A673 (cell line): ENCODE measurements at places on chromosomes 5 and 9. TPM values are rescaled to one million over a fixed set of nuclear protein-coding genes. Genes with fewer than 3 reads are reported as not detected.
A peak's percentile ranks its signal among the peaks of the same experiment; 100 is the strongest.

DNA sequence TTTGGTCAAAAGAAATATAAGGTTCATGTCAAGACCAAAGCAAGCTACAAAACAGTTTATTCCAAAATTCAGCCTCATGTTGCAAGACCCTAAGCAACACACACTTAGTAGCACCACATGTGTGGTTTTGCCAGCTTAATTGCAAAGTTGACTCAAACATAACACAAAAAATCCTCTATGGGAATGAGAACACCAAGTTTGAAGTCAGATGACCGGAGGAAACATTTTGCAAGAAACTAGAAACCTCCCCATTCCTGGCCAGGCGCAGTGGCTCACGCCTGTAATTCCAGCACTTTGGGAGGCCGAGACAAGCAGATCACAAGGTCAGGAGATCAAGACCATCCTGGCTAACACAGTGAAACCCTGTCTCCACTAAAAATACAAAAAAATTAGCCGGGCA lies 261.8 kb downstream of the EBF1 start:
- no peaks in the 10 kb centered on the region for H3K27me3 ChIP-seq
- no peaks in the 10 kb centered on the region for H3K36me3 ChIP-seq
- H3K4me1 ChIP-seq: no peaks in the 10 kb centered on the region
- DNase-seq: no peak
- no peak overlapping the region for H3K4me3 ChIP-seq
- no peak overlapping the region for H3K27ac ChIP-seq

GRCh38 chr9:136373300-136374182 lies at the start of gene CARD9:
TSS of gene CARD9 (minus strand) at chr9:136373669. CDS start at chr9:136372078, 1,591 bp downstream.
- H3K4me3 ChIP-seq: no peak within 1 kb of the TSS
- H3K4me1 ChIP-seq: no peaks in the 10 kb centered on the region
- H3K27me3 ChIP-seq: no peaks in the 10 kb centered on the region
- no peak for DNase-seq

- H3K4me3 ChIP-seq: no peak overlapping the region
- H3K4me1 ChIP-seq: no peaks in the 10 kb centered on the region
- no peak overlapping the region for H3K27ac ChIP-seq
- no peak for DNase-seq
Measured at GRCh38 chr5:164581889-164582288, 1076.5 kb downstream of the MAT2B start.

SUSD3 gene
- total RNA-seq: not detected in 2 replicates

- no peaks in the 10 kb centered on the region for H3K36me3 ChIP-seq
- no peaks in the 10 kb centered on the region for H3K27me3 ChIP-seq
- no peak overlapping the region for H3K4me3 ChIP-seq
- DNase-seq: no peak
Measured at GRCh38 chr9:99430301-99430700, 208.2 kb downstream of the SEC61B start.

DNA sequence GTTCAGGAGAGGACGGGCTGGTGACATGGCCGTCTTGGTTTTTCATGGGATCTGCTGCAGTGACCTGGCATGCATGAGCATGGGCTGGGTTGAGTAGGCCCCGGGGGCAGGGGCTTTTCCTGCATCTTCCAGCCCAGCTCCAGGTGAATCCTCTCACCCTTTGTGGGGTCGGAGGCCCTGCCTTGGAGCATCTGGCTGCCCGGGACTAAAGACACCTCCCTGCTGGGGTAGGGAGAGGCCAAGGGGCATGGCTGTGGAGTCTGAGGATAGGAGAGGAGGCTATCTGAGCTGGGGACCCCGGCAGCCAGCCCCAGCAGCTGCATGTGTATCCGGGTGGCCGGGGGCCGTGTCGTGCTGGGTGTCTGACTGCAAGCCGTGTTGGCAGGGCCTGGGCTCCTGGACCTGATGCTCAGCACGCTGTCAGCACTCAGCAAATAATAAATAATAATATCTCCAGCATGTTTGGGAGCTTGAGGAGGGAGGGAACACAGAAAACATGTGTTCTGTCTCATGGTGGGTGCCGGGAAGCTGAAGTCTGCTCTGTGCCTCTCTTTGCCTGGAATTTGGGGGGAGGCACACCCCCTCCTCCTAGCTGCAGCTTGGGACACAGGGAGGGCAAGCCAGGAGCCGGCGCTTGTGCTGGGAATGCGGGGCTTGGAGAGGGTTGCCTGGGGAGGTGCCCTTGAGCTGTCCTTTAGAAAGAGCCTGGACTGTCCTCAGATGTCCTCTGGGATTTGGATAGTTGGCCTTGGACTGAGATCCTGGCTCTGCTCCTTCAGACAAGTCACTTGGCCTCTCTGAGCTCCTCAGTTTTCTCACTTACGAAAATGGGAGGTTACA lies 28.4 kb upstream of the PITX1 start:
- no peaks in the 10 kb centered on the region for H3K4me1 ChIP-seq
- H3K27ac ChIP-seq: no peak overlapping the region
- no peaks in the 10 kb centered on the region for H3K36me3 ChIP-seq
- H3K27me3 ChIP-seq: no peaks in the 10 kb centered on the region

LCN1 gene
- total RNA-seq: not detected in 2 replicates

NR2F1-AS1 gene
- 1.8 and 2.3 TPM in 2 replicates for total RNA-seq

GRCh38 chr5:80389580-80389979 lies 18.3 kb upstream of the ZFYVE16 start:
- H3K36me3 ChIP-seq: no peaks in the 10 kb centered on the region
- H3K27ac ChIP-seq: no peak overlapping the region
- no peaks in the 10 kb centered on the region for H3K27me3 ChIP-seq
- H3K4me1 ChIP-seq: no peaks in the 10 kb centered on the region

IQGAP2 gene
- total RNA-seq: 26.8 and 34.0 TPM in 2 replicates

DNA sequence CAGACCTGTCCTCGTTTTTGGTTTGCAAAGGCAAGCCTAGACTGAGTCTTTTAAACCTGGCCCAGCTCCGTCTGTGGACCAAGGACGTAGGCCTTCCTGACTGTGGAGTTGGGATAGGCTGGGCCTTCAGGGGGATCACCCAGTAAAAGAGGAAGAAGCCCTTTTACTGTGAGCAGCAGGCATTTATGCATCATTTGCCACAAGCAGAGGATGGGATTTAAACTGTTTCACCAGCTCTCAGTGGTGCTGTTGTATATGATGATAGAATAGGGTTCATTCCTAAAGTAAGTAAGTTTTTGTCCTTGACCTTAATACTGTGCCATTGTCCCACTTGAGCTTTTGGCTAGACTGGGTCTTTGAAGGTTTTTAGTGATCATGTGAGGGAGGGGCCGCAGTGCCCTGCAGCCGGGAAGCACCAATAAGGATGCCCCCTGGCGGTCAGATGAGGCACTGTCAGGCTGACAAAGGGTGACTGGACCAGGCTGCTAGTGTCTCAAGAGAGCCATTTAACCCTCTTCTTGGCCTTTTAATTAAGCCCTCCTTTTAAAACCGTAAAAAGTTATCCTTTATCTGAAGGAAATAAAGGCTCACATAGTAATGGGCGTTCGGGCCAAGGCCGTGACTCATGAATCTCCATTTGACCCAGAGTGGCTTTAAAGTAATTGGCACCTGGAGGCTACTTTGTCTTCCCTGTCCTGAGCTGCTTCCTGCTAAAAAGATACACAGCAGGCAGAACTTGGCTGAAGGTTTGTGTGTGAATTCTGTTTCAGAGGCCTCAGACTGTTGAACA lies 74.0 kb downstream of the UBAP1 start:
- no peak overlapping the region for H3K4me3 ChIP-seq
- no peaks in the 10 kb centered on the region for H3K27me3 ChIP-seq
- H3K4me1 ChIP-seq: no peaks in the 10 kb centered on the region
- no peak overlapping the region for H3K27ac ChIP-seq
- DNase-seq: peak; percentile 66

F12 gene
- total RNA-seq: 0.81 TPM in 1 of 2 replicates, not detected in the other

GRCh38 chr5:156256642-156257041 lies 70.3 kb upstream of the SGCD start:
- no peaks in the 10 kb centered on the region for H3K36me3 ChIP-seq
- DNase-seq: no peak
- no peak overlapping the region for H3K27ac ChIP-seq

DNA sequence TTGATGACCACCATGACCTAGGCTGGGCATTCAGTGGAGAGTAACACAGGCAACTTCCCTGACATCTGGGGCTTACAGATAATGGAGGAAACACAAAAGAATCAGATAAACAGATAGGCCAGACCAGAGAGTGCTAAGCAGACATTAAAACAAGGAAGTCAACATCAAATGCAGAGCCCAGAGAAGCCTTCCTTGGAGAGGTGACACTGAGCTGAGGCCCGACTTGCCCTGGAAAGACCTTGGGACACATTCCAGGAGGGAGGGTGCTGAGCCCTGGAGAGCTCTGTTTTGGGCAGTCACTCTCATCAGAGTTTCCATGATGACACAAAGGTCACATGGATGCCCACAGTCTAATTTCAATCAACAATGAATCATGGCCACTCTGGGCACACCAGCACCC lies 31.9 kb upstream of the C5orf58 start:
- DNase-seq: no peak
- no peaks in the 10 kb centered on the region for H3K27me3 ChIP-seq
- H3K4me1 ChIP-seq: no peaks in the 10 kb centered on the region
- no peaks in the 10 kb centered on the region for H3K36me3 ChIP-seq
- H3K27ac ChIP-seq: no peak overlapping the region

DNA sequence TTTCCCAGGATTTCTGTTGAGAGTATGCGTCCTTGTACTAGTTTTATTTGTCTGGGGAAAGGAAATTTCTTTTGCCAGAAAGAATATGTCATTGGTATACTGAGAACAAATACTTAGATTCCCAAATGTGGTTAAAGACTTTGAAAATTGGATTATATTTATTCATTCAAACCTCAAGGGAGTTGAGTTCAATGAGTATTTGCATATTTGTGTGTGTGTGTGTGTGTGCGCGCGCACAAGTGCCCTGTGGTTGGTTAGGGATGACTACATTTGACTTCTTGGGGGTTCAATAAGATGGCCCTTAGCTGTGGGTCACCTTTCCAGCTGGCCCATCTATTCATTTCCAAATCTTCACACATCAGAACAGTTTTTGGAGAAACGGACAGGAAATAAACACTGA lies 4.9 kb downstream of the RXFP3 start:
- peaks cover 88% of the 10 kb centered on the region for H3K27me3 ChIP-seq
- no peaks in the 10 kb centered on the region for H3K4me1 ChIP-seq
- H3K27ac ChIP-seq: no peak overlapping the region
- peak; percentile 8 for DNase-seq
- no peaks in the 10 kb centered on the region for H3K36me3 ChIP-seq

- peak; percentile 59 for DNase-seq
- H3K36me3 ChIP-seq: no peaks in the 10 kb centered on the region
- H3K27me3 ChIP-seq: no peaks in the 10 kb centered on the region
- H3K4me3 ChIP-seq: no peak overlapping the region
Measured at GRCh38 chr5:180784497-180785097, 18.0 kb downstream of the MGAT1 start.

DNA sequence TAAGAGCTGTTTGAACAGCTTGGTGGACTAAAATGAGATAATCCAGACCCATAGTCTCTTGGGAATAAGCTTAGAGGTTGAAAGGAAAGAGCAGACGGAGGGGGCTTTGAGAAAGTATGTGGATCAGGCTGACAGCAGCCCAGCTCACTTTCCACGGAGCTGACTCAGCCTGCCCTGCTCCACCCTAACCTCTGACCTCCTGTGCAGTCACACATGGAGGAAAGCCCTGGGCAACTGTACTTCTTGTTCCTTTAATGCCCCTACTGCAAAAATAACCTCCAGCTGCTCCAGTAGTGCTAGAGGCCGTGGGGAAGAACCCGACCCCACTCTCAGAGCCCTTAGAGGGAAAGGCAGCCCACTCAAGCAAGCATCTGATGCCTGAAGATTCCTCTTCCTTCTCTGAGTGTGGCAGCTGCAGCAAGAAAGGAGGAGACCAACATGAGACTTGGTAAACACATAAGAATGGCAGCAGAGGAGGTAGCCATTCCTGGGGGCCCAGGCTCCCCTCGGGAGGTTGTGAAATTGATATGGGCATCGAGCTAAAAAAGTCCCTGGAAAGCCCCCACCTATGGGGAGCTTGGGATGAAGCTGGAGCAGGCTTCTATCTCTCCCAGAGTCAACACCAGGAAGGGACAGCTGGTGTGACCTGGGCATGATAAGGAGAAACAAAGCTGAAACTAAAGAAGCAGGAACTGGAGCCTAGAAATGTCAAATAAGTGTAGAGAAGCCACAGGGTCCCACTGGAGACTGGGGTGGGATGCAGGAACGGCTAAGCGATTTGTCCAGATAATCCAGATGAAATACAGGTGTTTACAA lies 204.3 kb downstream of the PIK3R1 start:
- H3K4me1 ChIP-seq: peaks cover 31% of the 10 kb centered on the region

ZNF366 gene
- not detected in 2 replicates for total RNA-seq

DNA sequence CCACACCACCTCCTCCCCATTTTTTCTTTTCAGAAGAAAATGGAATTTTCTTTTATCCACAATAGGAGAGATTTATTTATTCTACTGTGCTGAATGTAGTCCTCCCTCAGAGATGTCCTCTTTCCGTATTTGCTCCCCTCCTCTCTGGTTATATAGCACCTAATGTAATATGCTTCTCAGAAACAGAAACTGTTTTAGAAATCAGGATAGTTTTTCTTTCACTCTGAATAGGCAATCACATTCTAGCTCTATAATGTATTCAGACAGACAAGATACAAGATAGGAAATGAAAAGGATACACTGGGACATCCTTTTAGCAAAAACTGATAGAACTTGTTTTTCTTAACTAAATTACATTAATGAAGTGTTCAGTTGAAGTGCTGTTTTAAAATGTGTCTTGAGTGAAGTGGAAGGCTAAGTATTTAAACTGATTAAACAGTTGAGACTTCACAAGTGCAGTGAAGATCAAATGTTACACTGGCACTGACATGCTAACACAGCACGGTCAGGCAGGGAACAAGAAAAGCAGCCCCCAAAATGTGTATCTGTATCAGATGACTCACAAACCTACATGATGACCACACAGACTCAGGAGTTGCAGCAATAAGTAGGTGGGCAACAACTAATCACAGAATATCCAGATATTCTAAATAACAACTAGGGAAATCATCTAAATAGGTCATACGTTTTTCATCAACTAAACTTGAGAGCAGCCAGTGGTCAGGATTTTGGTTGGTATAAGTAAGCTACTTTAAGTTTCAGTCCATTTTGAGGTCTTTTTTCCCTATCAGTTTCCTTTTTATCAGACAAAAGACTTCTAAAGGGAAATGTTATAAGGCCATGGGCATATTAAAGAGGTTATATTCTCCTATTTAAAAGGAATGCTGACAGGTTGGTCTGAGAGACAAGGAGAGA lies 260.4 kb downstream of the MLLT3 start:
- no peaks in the 10 kb centered on the region for H3K27me3 ChIP-seq
- H3K4me1 ChIP-seq: peaks cover 6% of the 10 kb centered on the region
- H3K4me3 ChIP-seq: no peak overlapping the region
- H3K27ac ChIP-seq: no peak overlapping the region

DNA sequence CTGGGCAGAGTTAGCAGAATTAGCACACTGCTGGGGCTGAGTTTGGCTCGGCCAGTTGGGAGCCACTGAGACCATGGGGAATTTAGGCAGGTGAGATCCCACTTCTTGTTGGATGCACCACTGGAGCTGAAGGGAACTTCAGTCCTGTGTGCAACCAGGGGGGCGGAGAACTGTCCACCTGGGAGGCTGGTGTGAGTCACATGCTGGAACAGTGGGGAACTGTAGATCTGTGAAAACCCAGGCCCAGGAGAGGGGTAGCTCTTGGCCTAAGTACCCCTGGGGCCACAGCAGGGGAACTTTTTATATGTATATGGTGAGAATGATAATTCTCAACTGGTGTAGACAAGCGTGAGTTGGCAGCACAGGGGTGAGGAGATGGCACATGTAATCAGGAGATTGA lies 237.5 kb upstream of the KIF2A start:
- H3K27me3 ChIP-seq: no peaks in the 10 kb centered on the region
- H3K4me3 ChIP-seq: no peak overlapping the region
- H3K27ac ChIP-seq: no peak overlapping the region
- DNase-seq: no peak
- H3K4me1 ChIP-seq: no peaks in the 10 kb centered on the region

IL17B gene
- not detected in 2 replicates for total RNA-seq
